ENCODE measurements at places on chromosomes 1 and 21.

DNA sequence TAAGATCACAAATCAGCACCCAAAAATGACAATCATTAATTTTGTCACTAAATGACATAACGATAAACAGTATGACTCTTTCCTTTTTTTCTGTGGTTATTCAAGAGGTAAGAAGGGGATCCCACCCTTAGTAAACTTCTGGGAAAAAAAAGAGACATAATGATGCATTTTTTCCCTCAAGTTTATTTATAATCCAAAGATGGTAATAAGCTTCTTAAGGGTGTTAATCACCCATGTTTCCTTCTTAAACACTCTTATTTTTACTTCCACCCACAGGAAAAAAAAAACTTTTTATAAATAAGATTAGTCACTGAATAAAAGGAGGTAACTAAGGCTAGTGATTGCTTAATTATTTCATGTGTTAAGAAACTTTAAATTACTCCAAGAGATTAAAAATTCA lies 24.7 kb downstream of the RGS1 start:
- no peak for DNase-seq

DNA sequence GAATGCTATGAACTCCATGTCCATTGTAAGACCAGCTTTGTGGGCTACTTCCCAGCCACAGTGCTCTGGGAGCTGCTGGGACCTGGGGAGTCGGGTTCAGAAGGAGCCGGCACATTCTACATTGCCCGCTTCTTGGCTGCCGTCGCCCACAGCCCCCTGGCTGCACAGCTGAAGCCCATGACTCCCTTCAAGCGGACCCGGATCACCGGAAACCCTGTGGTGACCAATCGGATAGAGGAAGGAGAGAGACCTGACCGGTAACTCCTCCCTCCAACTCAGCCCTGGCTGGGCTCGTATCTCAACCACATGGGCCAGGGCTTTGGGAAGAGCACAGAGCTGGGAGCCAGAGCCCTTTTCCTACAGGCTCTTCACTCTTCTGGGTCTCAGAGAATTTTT lies 15.4 kb downstream of the MOV10 start:
- DNase-seq, result no peak

DNA sequence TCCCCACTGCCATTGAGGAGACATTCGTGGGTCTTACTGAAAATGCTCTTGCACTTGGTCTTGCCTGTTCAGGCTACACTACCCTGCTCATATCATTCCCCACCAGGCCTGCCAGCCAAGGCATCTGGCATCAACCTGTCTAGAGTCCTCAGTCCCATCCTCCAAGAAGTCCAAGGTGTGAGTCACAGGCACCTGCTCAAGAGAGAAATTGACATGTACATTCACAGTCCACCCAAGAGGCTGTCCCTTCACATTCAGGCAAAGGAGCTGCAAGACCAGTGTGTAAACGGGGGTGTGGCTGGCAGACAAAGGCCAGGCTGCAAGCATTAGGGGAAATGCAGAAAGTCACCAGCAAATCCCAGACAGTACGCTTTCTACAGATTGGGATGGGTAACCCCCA lies 13.1 kb upstream of the PLA2G2C start:
- no peak for DNase-seq

GRCh38 chr1:81803431-81804110 lies 2.8 kb downstream of the ADGRL2 start:
- DNase-seq, result no peak

DNA sequence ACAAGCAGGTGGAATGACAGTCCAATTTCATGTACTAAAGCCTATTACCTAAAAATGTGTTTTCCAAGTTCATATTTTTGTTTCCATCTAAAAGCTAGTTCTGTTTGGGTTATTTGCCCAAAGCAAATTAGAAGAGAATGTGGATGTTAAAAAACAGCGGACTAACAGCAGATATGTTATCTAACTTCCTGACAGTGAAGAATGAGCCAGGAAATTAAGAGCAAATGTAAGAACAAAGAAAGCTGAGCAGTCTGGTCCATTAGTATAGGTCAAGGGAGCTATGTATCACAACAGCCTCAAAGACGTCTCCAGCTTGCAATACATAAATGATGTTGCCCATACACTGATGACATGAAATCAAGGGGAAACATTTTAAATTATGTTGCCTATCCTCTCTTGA lies 145.5 kb upstream of the PLD5 start:
- no peak for DNase-seq

DNA sequence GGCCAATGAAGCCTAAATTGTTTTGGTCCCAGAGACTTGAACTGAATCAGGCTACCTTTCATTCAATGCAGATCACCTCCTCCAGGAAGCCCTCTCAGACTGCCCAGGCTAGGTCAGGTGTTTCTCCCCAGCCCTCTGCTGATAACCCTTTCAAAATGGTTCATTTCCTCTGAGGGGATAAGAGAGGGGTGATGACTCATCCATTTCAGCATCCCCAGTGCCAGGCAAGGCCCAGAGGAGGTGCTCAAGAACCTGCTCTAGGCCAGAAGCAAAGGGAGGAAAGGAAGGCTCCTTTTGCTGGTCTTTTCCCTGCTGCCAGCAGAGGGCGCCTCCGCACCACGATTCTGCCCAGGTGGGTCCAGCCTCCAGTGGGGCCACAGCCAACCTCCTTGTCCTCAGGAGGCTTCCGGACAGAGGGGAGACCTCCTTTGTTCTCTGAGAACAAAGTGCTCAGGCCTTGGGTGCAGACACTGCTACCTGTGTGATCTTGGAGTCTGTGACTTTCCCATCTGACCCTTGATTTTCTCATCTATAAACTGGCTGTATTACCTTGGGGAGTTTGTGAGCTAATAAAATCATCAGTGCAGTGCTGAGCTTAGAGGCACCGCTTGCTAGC lies 45.3 kb upstream of the ARHGEF10L start:
- peak; percentile 46 for DNase-seq

DNA sequence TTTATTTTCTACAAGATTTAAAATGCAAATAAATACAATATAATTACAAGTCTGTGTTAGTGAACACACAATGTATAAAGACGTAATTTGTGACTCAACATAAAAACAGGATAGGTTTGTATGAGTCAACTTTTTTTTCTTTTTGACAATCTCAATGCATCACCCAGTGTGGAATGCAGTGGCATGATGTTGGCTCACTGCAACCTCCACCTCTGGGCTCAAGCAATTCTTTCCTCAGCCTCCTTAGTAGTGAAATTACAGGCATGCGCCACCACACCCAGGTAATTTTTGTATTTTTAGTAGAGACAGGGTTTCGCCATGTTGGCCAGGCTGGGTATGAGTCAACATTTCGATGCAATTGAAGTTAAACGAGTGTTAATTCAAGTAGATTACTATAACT lies 5.9 kb upstream of the SPRR2E start:
- DNase-seq, result no peak

GRCh38 chr21:32351428-32351827 lies 41.4 kb downstream of the URB1 start:
- DNase-seq, result no peak

DNA sequence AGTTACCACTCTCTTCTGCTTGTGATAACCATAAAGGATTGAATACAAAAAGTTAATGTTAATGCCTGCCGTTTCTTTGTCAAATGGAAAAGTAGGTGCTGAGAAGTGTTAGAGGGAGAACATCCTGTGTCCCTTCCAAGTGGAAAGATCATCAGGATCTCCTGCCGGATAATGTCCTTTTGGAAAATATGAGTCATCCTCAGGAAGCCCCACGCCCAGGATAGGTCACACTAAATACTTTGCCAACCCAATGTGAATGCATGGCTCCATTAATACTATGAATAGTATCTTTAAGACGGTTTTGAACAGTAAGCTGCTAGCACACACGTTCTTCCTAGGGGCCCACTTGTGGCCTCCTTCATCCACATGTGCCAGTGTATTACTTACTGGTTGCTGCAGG lies 279.5 kb downstream of the ZNF326 start:
- DNase-seq, result no peak

- no peak for DNase-seq
Measured at GRCh38 chr1:18342744-18343143, 138.0 kb upstream of the KLHDC7A start.

- no peak for DNase-seq
Measured at GRCh38 chr1:162182090-162182489, 112.6 kb downstream of the NOS1AP start.

GRCh38 chr1:226645279-226645976 lies 93.7 kb downstream of the ITPKB start:
- no peak for DNase-seq

DNA sequence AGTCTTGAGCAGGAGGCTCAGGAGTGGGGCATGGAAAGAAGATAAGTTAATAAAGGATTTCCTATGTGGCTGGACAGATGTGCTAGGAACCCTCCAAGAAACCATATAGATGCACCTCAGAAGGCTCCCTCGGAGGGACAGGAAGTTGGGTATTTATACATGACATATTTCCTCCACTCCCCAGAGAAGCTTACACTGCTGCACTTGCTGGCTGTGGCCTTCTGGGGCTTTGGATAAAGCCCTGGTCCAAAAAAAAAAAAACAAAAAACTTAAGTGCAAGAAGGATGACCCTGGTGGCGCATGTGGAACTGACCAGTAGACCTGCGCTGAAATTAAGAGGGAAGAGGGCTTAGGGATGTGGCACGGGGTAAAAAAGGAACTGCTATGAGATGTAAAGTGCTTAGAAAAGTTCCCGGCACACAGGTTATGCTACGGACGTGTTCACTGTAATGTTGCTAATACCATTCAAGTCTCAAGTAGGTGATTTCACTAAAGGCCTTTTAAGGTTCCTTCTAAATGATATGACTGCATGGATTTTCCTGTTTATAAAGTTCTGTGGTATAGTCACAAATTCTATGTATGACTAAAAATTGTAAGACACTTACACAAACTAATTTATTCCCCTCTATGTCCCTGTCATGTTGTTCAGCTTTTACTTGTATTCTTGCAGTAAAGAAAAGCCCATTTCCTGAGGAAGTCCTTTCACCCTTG lies 253.6 kb downstream of the HMCN1 start:
- no peak for DNase-seq

DNA sequence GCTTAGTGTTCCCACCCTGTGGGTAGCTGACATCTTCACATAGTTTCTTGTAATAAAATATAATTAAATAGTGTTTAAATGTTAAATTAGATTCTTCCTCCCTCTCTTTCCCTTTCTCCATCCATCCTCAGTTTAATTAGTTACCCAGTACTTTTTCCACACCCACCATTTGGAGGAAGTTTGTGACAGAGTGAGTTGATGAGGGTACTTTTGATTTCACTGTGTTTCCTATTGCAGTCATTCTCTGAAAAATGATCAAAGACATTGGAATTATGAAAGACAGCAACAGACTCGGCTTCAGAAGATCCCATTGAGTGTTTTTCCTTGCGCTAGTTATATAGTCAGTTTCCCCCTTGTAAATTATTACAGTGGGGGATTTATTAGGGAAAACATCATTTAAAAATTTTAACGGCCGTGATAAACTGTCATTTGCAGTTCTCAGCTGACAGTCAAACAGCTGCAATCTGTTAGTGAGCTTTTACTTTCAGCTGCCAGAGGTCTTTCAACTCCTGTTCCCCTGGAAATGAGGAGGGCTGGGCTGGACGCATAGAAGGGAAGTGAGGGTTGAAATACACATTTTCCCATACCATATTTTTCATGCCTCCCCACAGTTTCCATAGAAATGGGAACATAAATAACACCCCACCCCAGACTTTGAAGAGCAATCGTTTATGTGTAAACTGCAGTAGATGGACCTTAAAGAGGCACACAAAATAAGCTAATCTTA lies 61.3 kb upstream of the CACYBP start:
- no peak for DNase-seq

DNA sequence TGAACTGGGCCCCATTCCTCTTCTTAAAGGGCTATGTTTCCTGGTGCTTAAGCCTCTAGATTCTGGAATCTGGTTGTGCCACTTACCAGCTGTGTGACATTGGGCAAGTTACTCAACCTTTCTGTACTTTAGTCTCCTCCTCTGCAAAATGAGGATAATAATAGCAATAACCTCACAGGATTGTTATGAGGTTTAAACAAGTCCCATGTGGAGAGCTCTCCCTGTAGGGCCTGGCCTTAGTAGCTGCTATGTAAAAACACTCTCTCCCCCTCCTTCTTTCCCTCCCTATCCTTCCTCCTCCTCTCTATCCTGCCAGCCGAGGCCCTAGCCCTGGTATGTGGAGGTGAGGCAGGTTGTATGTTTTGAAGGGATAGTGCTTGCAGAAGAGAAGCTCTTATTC lies 8.2 kb upstream of the PEAR1 start:
- DNase-seq, result no peak

DNA sequence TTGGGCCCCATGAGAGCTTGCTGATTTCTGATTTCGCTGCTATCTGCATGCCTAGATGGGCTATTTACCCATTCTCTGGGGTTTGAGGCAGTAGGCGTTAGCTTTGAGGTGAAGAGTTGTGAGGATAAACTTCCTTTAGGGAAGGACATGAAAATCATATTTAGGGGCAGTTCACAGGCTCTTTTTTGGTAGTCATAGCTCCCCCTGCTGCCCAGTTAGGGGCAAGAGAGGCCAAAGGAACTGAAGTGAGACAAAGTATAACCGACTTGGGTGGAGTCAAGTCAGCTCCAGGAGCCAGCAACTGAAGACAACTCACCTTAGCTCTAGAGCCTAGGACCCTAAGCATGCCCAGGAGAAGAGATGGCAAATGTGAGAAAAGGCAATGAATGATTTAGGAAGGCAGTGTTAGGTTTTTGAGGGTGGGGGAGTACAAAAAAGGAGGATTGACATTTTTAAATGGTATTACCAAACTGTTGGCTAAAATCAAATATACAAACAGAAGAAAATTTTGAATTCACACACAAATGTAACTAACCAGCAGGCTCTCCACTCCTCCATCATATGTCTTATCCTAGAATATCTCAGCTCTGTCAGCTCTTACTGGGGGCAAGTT lies 625.2 kb downstream of the LMO4 start:
- peak; percentile 60 for DNase-seq

Data from CD4-positive, alpha-beta T cell treated with Interleukin-15 for 4 hours (primary cell).